ENCODE measurements at places on chromosomes 4 and X.
A peak's percentile ranks its signal among the peaks of the same experiment; 100 is the strongest.

DNA sequence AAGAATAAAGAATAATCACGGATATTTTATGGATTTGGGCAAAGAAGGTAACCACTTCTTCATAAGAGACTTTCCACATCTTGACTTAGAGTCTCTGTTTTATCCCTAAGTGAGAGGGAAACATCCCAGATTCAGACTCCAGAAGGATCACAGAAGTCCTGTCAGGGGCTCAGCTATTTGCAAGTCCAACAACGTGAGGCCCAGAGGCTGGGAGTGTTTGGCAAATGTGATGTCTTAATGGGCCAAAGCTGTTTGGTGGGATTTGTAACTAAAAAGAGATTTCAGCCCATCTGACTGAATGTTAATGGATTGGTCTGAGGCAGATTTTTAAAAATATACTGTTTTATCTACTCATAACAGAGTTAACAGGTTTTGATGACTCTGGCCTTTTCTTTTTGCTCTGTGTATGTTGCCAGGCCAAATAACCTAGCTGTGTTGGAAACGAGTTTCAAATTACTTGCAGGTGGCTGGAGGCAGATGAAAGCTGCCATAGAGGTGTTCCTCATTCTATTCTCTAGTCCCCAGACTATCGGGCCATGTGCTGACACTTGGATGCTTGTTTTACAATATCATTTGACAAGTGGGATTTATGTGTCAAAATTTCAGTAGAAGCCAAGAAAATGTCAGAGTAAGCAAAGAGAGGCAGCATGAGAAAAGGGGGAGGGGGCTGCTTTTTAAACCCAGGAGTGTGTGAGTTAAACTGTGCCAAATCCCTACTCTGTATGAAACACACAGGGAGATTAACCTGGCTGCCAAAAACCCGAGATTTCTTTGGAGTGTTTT lies 330.9 kb downstream of the DCHS2 start:
- peak; percentile 69 for DNase-seq

DNA sequence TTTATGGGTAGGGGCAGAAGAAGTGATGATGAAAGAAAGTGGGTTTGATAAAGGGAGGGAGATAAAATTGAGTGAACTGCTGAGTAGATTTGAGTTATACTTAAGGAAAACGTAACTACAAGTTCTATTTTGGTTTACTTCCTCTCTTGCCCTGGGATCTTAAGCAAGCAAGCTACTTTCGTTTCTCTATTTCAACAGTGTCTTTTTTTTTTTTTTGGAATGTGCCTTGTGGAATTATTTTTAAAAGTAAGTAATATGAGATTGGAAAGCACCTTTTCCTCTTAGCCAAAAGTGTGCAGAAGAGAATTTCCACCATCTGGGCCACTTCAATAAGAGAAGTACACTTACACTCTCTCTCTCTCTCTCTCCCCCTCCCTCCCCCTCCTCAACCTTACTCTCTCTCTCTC lies 16.0 kb upstream of the C4orf36 start:
- DNase-seq: no peak

DNA sequence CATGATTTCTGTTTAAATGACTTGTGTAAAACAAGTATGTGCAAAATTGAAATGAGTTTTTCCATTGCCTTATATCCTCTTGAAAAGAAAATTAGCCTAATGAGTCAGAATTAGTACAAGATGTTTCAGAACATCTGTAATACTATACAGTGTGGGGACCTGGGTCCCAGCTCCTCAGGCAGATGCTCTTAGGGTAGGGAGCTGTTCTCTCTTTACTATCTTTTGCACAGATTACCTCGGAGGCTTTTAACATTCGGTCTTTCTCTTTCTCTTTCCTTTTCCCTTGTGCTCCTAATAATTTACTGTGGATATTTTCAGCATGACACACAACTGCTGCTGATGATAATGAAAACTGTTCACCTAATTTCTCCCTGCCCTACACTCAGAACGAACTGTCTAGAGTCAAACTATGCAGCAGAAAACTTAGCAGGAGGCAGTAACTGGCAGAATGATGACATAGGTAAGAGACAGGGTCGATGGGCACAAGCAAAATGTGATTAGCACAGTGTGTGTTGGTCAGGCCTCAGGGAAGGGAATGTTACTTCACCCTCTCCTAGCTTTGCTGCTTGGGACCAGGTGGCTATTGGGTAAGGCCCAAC lies 455.3 kb downstream of the PDHA2 start:
- DNase-seq: peak; percentile 3

- DNase-seq: peak; percentile 16
Measured at GRCh38 chrX:41303013-41303412, 30.9 kb upstream of the DDX3X start.

DNA sequence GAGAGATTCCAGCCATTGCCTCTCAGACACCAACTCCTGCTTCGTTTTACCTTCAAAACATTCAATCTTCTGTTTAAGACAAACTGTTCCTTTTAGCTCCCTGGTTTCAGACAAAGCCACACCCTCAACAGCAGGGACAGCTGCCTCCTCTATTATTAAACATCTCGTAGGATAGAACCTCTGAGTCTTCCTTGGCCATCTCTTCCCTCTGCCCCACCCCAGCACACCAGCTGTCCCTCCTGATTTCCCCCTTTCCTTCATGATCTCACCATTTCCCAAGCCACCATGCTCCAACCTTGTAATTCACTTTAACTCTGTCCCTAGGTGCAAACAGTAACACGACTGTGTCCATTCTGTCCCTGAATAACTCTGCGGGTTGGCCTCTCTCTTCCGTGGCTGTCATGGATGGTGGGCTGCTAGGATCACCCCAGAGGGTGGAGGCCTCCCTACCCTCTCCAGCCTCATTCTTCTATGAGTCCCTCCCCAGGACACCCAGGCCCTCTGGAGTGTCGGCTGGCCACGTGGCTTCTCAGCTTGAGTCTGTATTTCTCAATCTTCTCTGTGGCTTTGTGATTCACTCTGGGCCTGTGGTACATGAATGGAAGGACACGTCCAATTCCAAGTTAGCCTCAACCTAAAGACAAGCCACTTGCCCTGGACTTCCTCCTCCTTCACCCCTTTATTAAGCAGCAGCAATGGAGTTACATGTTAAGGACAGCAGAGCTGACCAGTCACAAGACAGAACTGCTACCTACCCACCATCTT lies 349.9 kb downstream of the FBXW7 start:
- no peak for DNase-seq

GRCh38 chr4:76216524-76216923 lies 2.9 kb upstream of the SCARB2 start:
- DNase-seq: no peak

DNA sequence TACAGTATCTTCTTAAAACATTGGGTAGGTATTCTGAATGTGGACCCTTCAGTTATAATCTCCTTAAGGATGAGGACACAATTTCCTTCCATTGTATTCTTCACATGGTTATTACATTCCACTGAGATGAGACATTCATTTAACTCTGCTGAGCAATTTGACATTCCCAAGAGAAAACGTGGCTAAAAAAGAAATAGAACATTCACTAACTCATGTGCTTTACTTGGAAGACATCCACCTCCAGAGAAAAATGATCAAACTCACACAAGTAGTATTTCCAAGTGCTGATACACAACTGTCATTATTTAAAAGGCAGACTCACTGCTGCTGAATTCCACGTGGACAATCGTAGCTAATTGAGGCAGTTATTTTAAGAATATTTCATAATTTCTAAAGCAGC lies 227.9 kb upstream of the ANKRD50 start:
- peak; percentile 91 for DNase-seq

DNA sequence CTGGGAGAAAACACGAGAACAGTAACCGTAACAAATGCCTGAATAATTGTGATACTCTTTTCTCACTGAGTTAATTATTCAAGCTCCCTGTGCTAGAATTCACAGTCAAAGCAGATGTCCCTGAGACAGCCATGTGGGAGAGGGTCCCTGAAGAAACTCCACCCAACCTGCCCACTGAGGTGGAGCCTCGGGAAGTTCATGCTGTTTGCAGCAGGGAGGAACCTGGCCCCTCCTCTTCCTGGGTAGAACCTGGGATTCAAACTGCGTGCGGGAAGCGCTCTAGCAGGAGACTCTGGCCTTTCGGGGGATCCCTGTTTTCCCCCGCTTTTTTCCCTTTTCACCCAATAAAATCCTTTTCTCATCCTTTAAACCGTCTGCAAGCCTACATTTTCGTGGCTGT lies 20.2 kb upstream of the RHOH start:
- no peak for DNase-seq

DNA sequence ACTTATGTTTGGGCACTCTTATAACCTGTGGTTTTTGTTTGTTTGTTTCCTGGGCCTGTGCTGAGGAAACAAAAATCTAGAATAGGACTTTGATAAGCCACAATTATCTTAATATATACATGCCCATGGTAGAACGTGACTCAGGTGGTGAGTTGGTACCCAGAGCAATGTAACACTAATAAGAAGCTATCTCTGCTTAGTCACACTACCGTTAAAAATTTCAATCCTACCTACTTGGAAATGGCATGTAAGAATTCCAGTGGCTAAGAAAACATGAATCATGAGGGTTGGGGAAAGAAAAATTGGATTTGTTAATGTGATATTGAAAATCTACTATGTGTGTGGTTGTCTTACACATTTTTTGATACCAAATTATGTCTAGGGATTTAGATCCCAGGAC lies 30.5 kb upstream of the ADGRG2 start:
- peak; percentile 23 for DNase-seq

- no peak for DNase-seq
Measured at GRCh38 chr4:111610681-111611080, 534.6 kb upstream of the FAM241A start.

- DNase-seq: no peak
Measured at GRCh38 chrX:41732260-41732659, 8.3 kb downstream of the GPR82 start.

DNA sequence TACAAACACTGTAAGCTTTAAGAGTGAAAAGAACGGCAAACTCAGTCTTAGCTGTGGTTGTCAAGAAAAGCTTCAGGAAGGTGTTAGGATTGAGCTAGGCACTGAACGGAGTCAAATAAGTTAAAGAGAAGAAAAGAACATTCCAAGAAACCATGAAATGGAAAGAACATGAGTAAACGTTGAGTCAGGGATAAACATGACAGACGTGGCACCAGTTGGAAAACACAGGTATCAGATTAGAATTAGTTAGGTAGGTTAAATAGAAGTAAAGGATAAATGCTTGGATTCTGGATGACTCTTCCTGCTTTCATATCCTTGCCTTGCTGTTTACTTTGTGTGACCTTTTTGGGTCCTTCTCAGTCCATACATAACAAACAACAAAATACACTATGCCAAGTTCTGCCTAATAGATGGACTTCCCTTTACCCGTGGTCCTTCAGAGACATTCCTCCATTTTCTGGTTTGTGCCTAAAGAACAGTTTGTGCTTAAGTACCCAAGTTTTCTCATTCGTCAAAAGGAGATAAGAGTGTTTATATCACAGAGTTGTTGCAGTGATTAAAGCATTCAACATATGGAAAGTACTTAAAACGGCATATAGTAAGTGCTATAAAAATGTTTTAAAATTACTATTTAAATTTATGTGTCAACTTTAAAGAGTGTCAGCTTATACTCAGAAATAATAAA lies 446.9 kb downstream of the TMA16 start:
- peak; percentile 60 for DNase-seq

DNA sequence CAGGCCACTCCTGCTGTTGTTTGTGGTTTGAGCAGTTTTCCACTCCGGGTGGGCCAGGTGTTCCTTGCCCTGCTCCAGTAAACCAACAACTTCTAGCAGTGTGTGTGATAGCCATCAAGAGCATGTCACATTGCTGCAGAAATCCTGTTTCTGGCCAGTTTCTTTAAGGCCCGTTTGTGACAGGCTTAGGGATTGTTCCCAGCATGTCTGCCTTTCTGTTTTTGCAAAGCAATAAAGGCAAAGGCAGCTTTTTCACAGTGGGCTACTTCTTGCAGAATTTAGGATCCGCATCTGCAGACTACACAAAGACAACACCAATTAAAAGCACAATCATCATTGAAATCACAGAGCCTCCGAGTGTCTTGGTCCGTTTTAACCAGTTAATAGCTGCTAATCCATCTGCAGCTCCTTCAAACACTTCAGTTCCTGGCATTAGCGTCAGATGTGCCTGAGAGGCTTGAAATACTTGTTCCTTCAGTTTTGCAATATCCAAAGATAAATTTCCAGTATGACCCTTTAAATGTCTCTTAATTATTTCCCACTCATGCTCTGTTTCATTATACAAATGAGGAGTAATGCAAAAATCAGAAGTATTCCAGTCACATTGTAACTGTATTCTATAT lies 65.1 kb downstream of the ADAM29 start:
- no peak for DNase-seq

GRCh38 chr4:69753686-69754085 lies 6.7 kb downstream of the SULT1B1 start:
- DNase-seq: no peak

DNA sequence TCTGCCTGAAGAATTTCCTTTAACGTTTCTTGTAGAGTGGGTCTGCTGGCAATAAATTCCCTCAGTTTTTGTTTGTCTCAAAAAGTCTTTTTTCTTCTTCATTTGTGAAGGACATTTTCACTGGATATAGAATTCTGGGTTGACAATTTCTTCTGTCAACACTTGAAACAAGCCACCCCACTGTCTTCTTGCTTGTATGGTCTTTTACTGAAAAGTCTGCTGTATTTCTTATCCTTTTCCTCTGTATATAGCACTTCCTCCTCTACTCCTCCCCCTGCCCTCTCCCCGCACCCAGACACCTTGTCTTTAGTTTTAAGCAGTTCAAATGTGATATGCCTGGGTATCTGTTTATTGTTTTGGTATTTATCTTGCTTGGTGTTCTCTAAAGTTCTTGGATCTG lies 23.3 kb downstream of the SLC9A7 start:
- DNase-seq: no peak

- no peak for DNase-seq
Measured at GRCh38 chr4:1975391-1975801, 33.4 kb downstream of the NELFA start.

- DNase-seq: no peak
Measured at GRCh38 chr4:1048773-1049590, 37.6 kb downstream of the FGFRL1 start.

GRCh38 chrX:56726605-56727004 lies 2.4 kb upstream of the NBDY start:
- DNase-seq: peak; percentile 59

GRCh38 chr4:16070203-16070602 lies 13.6 kb downstream of the PROM1 start:
- DNase-seq: no peak

DNA sequence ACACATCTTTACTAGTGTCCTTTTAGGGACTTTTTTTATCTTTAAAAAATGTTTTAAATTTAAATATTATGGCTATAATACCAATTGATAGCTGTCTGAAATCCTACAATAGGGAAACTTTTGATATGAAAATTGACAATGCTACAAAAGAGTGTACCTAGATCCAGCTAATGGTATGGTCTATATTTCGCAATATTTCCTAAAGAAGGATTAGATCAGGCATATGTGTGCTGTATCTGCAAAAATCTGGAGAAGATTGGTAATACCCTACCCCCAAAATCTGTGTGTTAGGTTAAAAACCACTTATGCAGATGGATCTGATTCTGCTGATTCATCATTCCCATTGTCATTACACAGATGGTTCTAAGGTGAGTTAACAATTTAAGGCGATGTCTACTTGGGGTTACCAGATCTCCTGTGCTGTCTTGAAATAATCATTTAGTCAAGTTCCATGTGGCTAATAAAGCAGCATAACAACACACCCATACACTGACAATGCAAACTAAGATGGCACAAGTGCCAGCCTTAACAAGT lies 137.1 kb downstream of the GASK1B start:
- DNase-seq: no peak

- no peak for DNase-seq
Measured at GRCh38 chrX:23497919-23498318, 163.3 kb downstream of the PTCHD1 start.

GRCh38 chr4:37441231-37442061 lies 196.9 kb downstream of the NWD2 start:
- DNase-seq: peak; percentile 3

- no peak for DNase-seq
Measured at GRCh38 chr4:54041933-54042332, 22.5 kb downstream of the CHIC2 start.

Data from astrocyte of the hippocampus (primary cell).